ENCODE measurements at places on chromosomes 12 and 14. TPM values are rescaled to one million over a fixed set of nuclear protein-coding genes. Genes with fewer than 3 reads are reported as not detected.
A peak's percentile ranks its signal among the peaks of the same experiment; 100 is the strongest.

ACOT4 gene
- 2.6 TPM for total RNA-seq

FKBP11 gene
- total RNA-seq: 34.6 TPM

CLEC4A gene
- 1.6 TPM for total RNA-seq

SLC38A4 gene
- total RNA-seq: 0.69 TPM

EIF2S3B gene
- 2.6 TPM for total RNA-seq

STYK1 gene
- total RNA-seq: 12.3 TPM

CCDC85C gene
- 41.3 TPM for total RNA-seq

MEG3 gene
- 132 TPM for total RNA-seq

SMCO2 gene
- not detected for total RNA-seq

LHX5 gene
- not detected for total RNA-seq

LYZ gene
- total RNA-seq: 1,541 TPM

KRT85 gene
- total RNA-seq: not detected

AJUBA gene
- total RNA-seq: 53.3 TPM

- no peak for DNase-seq
Measured at GRCh38 chr14:52706286-52706685, 714 bp upstream of the PSMC6 start.

- peak; percentile 58 for DNase-seq
Measured at GRCh38 chr12:56206452-56207166, 15.1 kb downstream of the RNF41 start.

DNA sequence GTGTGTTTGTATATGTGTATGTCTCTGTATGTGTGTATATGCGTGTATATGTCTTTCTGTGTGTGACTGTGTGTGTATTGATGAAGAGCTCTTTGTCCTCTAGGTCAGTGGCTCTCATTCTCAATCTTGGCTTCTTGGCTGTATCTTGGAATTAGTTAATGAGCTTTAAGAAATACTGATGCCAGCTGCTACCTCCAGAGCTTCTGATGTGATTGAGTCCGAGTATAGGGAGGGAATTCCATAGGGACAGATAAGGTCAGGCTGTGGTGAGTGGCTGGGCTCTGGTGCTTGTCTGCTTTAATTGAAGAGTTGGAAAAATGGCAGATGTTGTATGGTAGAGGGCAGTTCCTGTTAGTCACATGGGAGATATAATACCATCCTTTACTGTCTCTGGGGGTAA lies 140.1 kb downstream of the C12orf75 start:
- no peak for DNase-seq

DNA sequence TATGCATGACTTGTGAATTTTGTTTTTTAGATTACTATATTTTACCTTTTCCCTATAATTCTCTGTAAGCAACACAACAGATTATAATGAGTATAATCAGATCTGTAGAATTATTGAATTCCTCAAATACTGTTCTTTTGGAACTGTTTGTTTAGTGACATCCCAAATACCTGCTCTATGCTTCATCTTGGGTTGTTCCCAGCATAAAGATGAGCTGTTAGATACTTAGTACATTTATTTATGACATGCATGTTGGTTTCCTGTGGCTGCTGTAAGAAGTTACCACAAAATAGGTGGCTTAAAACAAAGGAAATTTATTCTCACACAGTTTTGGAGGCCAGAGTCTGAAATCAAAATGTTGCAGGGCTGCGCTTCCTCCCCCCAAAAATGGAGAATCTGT lies 78.4 kb downstream of the PTPRR start:
- DNase-seq: no peak

- DNase-seq: no peak
Measured at GRCh38 chr14:103896578-103896977, 31.7 kb upstream of the TDRD9 start.

DNA sequence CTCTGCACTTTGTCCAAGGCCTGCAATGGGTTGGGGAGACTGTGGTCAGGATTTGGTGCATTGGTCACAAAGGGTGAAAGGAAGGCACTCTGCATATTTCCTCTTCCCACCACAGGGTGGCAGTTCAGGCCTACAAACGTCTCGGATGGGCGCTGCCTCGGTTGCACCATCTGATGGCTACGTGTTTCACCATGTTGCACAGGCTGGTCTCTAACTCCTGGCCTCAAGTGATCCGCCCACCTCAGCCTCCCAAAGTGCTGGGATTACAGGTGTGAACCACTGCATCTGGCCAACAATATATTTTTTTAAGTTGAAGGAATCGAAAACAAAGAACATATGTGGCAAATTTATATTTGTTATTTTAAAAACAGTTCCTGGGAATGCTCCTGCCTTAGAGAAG lies 35.1 kb downstream of the TMBIM6 start:
- DNase-seq: peak; percentile 61

- no peak for DNase-seq
Measured at GRCh38 chr12:4809449-4810218, 89.4 kb downstream of the GALNT8 start.

GRCh38 chr12:122893208-122894153 lies 2.4 kb downstream of the VPS37B start:
- DNase-seq: no peak

- DNase-seq: peak; percentile 13
Measured at GRCh38 chr14:86481104-86481503, 951.2 kb downstream of the FLRT2 start.

DNA sequence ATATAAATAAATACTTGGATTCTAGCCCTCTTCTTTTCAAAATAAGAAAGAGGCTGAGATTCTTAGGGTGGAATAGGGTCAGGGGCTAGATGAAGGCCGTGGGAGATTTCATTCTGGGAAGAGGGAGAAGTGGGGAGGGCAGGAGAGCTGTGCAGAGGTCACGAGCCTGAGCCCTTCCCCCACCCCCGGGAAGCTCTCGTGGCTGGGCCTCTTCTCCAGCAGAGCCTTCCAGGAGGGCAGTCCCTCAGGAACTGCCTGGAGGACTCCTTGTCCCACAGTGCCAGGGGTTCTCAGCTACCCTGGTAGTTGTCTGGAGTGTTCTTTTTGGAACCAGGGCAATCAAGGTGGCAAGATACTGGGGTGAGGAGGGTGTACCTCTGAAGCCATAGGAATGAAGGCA lies 94.0 kb downstream of the ESR2 start:
- no peak for DNase-seq

GRCh38 chr12:55068416-55069010 lies 48.7 kb downstream of the NEUROD4 start:
- peak; percentile 16 for DNase-seq

DNA sequence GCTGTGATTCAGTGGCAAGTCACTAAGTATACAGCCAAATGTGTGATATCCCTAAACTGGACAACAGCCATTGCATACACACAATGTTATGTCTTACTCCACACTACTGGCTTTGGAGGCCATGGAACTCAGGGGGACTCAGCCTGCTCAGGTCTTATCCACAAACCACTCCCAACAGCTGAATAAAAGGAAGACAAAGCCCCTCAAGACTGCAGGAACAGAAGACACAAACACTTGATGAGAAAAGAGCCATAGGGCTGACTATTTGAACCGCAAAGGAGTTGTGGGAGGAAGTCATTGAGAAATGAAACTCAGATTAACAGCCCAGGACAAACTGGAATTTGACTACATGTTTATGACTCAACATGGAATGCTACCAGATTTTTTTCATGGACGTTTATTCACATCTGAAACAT lies 40.9 kb downstream of the PTGER2 start:
- no peak for DNase-seq

DNA sequence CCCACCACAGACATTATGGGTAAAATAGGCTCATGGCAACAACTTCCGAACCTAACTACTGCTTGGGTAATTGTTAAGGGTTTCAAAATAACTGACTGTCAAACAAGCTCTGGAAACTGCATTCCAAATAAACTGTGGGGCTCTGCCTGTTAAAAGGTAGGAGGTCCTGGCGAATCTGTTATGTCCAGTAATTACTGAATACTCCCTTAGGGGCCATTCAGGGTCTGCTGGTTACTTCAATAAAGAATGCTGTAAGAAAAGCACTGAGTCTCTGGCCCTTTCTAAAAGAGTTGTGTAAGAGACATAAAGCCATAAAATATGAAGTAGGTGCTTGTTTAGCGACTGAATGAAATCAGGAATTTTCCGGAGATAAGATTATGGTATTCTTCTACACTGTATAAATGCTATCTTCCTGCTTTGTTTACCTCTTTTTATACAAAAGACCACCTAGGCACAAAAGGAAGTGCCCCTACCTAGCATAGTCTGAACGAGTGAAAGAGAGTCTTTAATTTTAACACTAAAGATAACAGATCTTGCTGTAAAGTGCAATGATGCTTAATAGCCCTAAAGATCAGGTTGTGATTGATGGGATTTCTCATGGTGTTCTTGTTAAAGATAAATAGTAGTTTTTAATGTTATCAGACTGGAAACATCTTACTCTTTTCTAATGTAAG lies 127.8 kb downstream of the FBXL14 start:
- no peak for DNase-seq

GRCh38 chr14:25044106-25044698 lies 5.7 kb downstream of the STXBP6 start:
- DNase-seq: no peak

- peak; percentile 16 for DNase-seq
Measured at GRCh38 chr12:44397631-44398030, 478.5 kb downstream of the NELL2 start.

- DNase-seq: no peak
Measured at GRCh38 chr14:99751539-99752485, 41.4 kb upstream of the EML1 start.

DNA sequence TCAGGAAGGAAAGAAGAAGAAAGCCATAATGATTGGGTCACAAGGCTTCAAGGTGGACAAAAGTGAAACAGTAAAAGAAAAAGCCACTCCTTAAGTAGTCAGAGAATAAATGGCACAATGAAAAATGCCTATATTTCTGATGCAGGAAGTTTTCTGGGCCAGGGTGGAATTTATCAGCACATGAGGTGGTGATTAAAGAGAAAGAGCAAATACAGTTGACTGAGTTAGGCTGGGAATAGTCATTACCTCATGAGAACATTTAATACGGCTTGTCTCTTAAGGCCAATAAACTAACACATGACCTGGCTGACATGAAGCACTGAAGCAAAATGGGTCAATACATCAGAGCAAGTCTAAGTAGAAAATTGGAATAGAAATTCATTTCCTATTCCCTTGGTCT lies 499.7 kb downstream of the TMTC2 start:
- DNase-seq: no peak

- no peak for DNase-seq
Measured at GRCh38 chr12:112357214-112357613, 25.0 kb downstream of the HECTD4 start.

DNA sequence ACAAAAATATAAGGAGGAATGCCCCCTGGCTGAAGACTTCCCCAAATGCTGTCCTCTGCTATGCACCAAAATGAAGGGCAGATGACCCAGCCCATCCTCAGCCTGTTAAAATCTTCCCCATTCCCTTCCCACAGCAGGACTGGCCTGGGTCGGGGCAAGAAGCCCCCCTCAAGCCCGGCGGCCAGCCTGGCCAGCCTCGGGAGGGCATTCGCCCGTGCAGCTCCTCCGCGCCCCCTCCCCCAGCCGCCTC lies 413 bp downstream of the RARG start:
- DNase-seq: no peak

- DNase-seq: no peak
Measured at GRCh38 chr12:66599816-66600215, 79.1 kb downstream of the GRIP1 start.

- peak; percentile 9 for DNase-seq
Measured at GRCh38 chr12:130954544-130954831, 781 bp downstream of the ADGRD1 start.

- no peak for DNase-seq
Measured at GRCh38 chr14:65852689-65853088, 440.2 kb downstream of the FUT8 start.

DNA sequence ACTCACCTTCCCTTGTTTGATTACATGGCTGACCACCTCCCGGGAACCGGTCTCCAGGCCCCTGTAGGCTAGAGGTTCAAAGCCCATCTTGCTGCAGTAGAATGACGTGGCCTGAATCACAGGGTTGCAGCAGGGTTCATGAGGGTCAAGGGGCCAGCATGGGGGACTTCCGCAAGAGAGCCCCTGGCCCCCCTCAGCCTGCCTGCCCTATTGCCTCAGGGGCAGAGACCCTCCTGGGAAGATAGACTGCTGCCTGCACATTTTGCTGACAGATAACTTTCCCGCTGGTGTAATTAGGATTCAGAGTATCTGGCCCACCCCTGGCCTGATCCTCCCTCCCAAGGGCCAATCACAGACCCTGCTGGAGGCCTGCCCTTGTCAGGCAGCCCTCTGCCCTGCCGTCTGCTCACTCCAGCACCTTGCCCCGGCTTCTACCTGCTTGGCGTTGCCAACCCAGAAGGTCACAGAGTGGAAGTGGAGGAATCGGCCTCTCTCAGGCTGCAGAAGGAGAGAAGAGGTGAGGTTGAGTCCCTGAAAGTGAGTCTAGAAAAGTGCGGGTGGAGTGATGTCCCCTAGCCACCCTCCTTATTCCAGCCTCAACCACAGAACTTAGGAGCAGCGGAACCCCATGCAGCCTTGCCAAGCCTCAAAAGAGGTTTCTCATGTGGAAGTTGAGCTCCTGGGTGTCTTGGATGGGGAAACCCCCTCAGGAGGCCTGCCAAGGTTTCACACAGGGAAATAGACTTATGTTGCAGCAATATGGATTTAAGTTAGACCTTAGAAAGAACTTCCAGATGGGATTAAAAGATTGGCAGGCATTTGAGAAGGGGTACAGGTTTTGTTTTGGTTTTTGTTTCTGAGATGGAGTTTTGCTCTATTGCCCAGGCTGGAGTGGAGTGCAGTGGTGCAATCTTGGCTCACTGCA lies 1.1 kb downstream of the HPD start:
- DNase-seq: no peak

- no peak for DNase-seq
Measured at GRCh38 chr12:68206446-68206845, 19.2 kb downstream of the IL26 start.

DNA sequence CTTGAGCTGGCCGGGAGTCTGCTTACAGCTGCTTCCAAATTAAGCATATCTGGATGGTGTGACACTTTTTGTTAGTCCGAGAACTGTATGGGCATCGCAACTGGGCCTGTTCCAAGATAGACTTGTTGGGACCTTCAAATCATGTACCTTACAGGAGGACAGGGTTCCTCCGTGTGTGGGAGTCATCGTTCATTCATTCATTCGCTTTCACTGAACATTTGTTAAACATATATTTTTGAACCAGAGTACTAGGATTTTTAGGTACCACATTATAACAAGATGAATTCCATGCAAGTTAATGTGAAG lies 387 bp upstream of the IPO8 start:
- no peak for DNase-seq

DNA sequence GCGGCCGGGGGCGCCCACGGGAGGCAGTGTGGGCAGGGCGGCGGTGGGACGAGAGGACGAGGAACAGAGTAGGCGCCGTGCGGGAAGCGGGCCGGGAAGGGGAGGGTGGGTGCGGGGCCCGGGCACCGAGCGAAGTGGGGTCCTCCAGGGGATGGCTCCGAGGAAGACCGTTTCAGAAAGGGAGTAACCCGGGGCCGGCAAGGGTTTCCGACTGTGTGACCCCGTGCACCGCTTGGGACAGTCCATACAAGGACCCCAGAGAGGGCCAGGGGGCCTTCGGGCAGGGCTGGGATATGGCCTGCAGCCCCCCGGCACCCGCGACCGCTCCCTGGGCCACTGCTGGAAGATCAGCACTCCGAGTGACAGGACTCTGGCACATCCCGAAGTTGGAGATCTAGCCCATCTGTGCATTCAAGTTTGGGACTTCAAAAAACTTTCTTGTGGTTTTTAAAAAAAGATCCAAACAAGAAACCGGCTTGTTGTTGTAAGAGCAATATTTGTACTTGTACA lies 448 bp downstream of the TSPAN9 start:
- peak; percentile 33 for DNase-seq

GRCh38 chr12:47573146-47573659 lies 132.6 kb downstream of the RPAP3 start:
- no peak for DNase-seq
